Iris pigment epithelial cell (primary cell): ENCODE measurements at places on chromosomes 6 and 20.

DNA sequence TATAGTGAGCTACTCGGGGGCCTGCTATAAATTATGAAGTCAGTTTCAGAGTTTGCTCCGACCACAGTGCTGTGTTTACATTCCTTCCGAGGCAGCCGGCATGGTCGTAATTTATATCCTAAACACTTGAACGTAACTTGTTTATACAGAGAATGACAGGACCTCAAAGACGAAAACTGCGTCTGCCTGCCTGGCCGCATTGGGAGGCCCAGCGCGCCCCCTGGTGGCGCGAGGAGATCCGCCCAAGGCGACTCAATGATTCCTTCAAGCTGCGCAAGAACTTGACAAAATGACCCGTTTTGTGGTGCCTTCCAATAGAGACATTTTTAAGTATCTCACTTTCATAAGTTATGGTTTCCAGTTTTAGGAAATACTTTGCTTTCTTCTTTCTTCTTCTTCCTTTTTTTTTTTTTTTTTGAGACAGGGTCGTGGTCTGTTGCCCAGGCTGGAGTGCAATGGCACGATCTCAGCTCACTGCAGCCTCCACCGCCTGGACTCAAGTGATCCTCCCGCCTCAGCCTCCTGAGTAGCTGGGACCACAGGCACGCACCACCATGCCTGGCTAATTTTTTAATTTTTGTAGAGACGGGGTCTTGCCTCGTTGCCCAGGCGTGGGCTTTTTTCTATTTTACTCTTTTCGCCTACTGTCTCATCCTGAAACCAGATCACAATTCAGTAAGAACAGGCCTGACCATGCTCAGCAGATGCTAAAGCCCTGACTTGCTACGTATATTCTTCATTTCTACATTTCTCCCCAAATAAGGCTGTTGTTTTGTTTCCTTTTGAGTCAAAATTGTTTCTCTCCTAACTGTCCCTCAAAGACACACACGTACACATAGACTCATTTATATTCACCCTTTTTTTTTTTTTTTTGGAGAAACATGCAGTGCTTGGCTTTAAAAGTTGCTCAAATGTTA lies 7.8 kb downstream of the FOXF2 start:
- peak; percentile 98 for DNase-seq

- no peak for DNase-seq
These were observed 66.2 kb downstream of the BCAS4 start for GRCh38 chr20:50861012-50861411.

DNA sequence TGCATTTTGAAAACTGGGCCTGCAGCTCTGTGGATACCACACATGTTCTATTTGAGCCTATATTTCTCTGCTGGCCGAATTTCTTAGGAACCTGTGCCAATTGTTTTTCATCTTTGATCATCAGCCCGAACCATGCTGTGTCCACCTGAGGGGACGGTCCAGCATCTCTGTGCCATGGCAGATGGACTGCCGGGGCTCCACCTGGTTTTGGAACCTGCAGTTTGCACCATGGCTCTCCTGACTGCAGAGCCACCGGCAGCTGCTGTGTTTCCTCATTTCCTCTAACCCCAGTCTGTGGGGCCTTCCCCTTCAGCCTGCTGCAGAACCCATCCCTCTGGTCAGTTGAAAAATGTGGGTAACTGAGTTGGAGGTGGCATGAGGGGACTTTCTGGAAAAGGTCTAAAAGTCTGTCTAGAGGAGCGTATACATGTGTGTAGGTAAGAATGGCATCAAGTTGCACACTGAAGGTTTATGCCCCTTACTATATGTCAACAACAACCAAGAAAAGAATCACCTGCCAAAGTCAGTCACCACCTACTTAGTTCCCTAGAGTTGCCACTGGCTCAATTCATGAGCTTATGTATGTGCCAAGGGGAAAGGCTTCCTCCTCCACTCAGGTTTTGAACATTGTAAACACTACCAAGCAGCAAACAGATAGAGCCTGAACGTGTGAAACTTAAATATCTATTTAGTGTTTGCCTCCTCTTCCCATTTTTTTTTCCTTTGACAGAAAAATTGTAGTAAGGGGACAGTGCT lies 548.2 kb downstream of the PRKN start:
- DNase-seq: no peak

DNA sequence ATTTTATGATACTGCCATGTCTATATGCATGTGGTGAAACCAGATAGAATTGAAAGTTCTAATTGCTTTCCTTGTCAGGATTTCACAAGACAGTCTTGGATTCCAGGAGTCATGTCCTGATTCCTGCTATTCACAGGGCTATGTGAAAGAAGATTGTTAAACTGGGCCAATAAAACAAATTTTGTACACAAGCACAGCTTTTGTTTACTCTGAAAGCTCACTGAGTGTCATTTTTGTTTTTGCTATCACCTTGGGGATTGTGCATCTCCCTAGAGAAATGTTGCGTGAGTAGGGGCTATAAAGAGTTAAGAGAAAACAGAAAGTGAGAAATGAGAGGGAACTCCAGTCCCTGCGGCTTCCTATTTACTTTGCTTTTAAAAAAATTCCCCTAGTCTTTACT lies 627.5 kb downstream of the PKHD1 start:
- no peak for DNase-seq

DNA sequence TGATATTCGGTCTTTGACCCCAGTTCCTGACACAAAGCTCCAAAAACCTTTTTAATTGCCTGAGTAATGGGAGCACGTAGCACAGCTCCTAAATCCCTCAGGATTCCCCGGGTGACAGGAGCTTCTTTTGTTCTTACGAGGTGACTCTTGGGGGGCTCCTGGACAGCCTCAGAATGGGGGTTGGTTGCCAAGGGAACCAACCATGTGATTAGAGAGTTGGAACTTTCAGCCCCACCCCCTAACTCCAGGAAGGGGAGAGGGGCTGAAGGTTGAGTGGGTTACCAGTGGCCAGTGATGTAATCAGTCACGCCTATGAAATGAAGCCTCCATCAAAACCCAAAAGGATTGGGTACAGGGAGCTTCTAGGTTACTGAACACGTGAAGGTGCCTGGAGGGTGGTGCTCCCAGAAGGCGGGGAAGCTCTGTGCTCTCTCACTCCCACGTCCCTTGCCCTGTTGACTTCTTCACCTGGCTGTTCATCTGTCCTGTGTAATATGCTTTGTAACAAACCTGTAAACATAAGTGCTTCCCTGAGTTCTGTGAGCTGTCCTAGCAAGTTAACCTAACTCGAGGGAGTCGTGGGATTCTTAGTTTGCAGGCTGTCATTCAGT lies 89.5 kb downstream of the CHMP4B start:
- no peak for DNase-seq

DNA sequence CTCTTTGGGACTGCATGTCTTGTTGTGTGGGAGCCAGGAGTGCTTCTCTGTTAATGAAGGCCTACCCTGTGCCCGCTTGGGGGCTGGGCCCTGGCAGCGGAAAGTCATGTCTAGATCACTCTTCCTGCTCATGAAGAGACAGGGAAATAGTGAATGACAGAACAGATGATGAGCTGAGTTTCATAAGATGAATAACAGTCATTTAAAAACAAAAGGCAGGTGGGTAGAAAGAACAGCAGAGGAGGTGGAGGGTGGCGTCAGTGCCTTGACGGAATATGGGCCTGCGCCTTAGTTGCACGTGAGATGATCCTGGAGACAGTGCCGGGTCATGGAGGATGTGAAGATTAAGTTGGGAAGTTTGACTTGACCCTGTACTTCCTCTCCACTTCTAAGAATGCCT lies 85.5 kb downstream of the ARID1B start:
- no peak for DNase-seq

DNA sequence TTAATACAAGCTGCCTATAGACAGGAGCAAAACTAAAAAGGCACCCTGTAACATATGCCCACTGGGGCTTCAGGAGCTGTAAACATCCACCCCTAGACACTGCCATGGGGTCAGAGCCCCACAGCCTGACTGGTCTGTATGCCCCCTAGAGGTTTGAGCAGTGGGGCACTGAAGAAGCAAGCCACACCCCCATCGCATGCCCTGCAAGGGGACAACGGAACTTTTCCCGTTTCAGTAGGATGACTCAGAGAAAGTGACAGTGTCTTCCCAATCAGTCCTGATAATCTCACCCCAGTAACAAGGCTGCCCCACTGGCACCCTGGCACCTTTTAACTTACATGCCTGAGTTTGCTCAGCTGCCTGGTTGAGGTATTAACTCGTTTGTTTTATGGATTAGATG lies 35.9 kb downstream of the BEND3 start:
- no peak for DNase-seq

GRCh38 chr6:137489046-137490005 lies 4.9 kb downstream of the OLIG3 start:
- no peak for DNase-seq

DNA sequence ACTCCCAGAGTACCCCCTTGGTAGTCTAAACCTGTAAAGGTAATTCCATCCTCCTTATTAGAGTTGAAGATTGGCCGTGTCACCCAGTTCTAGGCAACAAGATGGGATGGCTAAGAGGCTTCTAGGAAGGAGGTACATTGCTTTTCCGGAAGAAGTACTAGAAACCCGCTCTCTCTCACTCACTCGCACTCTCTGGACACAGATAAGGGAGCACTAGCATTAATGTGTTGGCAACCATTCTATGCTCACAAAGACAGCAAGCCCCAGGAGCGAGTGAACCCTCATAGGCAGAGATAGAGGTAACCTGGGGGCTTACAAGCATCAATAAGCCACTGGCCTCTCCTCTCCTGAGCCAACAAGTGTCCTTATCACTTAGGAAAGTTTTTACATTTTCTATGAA lies 503.2 kb upstream of the JARID2 start:
- DNase-seq: no peak

GRCh38 chr6:11357285-11357684 lies 124.8 kb upstream of the NEDD9 start:
- no peak for DNase-seq

GRCh38 chr20:1816384-1817381 lies 78.5 kb upstream of the SIRPA start:
- DNase-seq: peak; percentile 16

DNA sequence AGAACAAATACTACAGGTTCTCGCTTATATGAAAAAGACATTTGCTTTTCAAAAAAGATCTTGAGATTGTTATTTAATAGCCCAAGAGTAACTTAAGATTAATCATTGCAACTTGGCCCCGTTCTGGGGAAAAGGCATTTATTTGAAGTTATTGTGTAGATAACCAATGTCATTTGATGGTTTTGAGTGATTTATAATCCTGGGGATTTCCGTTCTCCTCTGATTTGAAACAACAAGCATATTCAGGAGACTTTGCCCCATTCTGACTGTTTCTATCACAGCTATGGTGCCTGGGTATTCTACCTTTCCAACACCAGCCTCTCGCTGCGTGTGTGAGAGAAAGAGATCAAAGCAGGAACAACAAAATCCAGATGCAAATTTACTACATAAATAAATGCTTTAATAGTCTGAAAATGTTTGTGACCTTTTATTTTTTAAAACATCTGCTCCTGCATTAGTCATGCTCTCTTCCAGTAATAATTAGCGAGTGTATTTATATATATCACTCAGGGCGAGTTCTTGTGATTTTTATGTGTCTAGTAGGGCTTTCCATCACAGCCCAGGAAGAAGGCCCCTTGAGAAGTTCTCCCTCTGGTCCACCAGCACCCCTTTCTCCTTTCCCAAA lies 197.9 kb upstream of the FOXQ1 start:
- no peak for DNase-seq
